ENCODE measurements at places on chromosomes 3 and 15.

DNA sequence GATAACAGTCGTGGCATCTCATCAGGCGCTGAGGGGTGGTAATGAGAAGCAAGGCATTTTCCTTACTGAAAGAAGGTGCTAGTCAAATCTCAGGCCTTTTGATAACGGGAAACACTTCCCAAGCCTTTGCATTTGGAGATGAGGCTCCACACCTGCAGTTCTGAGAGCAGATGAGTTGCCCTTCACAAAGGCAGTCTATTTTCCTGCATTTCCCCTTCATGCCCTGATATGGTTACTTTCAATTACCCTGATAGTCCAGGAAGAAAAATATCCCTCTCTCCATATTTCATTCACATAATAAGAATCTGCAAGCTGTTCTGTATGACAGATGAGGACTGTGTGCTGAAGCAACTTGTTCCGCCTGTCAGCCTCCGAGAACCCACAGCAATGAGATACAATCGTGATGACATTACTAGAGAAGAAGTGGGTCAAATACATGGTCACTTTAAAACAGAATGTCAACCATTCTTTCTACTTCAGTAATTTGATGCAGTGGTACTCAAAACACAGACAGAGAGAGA lies 25.0 kb downstream of the FHIT start:
- DNase-seq, result no peak

DNA sequence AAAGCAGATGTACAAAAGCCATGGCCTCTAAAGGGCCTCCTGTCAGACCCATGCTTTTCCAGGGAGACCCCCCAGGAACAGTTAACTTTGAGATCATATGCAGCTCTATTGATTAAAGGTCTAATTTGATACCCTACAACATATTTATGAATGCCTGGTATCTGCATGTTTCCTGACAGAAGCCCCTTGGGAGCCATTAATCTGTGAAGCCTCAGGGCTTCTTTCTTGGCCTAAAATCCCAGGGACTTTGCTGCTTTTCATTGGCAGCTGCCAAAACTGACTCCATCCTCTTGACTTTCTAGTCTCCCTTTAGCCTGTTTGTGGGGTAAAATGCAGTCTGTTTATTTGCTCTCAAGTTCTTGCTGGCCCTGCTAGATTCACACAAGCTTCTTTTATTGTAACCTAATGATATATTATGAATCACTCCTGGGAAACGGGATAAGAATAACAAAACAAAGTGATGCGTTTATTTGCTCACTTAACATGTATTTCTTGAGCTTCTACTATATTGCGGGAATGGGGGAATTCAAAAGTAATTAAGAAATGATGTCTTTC lies 257.0 kb downstream of the LSAMP start:
- no peak for DNase-seq

DNA sequence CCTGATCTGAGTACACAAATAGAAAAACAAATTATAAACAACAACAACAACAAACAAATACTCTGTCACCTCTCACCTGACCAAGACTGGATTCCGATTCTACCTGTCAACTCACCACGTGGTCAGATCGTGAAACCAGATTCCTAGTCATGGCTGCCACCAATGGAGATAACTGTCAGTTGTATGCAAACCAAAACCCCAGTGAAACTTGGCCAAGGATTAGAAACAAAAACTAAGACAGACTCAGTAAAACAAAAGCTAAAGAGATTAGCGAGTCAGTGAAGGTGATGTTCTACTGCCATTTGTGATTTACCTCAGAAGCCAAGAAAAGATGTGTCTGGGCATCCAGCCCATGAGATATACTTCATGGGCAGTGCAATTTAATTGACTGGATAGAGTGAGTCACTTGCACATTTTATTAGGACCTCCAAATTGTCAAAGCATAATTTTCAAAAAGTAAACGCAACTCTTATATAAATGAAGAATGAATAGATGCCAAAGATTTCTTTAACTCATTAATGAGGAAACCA lies 31.1 kb downstream of the PHLDB2 start:
- no peak for DNase-seq

DNA sequence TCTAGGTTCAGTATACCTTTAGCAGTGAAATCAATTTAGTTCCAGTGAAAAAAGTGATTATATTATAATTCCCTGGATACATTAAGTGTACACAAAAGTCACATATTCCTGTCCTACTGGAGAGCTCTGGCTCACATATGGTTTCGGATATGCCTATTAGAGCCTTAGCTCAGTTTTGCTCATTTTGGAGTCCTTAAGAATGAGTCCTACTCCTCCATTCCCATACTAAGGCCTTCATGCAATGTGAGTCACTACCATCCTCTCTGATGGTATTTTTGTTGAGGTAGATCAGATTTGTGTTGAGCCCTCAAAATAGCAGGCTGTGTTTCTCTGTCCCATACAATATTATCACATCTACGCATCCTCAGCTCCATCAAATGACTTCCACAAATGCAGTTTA lies 294.2 kb upstream of the COL8A1 start:
- DNase-seq, result no peak

- DNase-seq, result no peak
These were observed 44.4 kb downstream of the PCOLCE2 start for GRCh38 chr3:142844339-142844977.

GRCh38 chr3:186044427-186044826 lies 64.5 kb downstream of the ETV5 start:
- no peak for DNase-seq

DNA sequence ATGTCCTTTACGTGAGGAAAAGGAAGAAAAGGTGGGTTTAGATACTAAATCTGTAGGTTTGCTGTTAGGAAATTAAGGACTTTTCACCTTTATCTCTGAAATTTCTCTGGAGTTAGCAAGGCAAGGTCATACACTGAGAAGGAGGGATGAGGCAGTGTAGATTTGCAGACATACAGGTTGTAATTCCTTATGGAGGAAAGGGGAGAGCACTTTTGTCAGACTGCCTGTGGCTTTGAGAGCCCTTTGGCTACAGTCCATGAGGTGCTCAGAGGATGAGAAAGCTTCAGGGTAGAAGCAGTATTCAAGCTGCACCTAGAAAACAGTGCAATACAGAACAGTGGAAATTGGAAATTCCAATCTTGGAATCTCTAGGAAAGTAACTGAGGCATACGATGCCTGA lies 8.3 kb downstream of the RPL14 start:
- DNase-seq, result no peak

- DNase-seq, result no peak
These were observed 413.3 kb downstream of the CNTN6 start for GRCh38 chr3:1506090-1506489.

DNA sequence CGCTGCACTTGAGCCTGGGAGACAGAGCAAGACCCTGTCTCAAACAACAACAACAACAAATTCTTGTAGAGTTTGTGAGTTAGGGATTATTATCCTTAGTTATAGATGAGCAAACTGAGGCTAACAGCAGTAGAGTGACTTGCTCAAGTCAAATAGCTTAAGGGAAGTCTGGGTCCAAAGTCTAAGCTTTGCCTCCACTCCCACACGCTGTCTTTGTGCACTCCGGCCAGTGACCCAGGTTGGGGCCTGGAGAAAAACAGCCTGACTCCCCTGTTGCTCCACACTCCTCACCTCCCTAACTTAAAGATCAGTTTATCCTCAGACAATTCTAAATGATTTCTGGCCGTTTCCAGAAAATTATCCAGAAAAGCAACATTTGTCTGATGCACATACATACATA lies 9.2 kb upstream of the SIN3A start:
- no peak for DNase-seq

- no peak for DNase-seq
These were observed 62.0 kb downstream of the DAPK2 start for GRCh38 chr15:63984331-63984730.

DNA sequence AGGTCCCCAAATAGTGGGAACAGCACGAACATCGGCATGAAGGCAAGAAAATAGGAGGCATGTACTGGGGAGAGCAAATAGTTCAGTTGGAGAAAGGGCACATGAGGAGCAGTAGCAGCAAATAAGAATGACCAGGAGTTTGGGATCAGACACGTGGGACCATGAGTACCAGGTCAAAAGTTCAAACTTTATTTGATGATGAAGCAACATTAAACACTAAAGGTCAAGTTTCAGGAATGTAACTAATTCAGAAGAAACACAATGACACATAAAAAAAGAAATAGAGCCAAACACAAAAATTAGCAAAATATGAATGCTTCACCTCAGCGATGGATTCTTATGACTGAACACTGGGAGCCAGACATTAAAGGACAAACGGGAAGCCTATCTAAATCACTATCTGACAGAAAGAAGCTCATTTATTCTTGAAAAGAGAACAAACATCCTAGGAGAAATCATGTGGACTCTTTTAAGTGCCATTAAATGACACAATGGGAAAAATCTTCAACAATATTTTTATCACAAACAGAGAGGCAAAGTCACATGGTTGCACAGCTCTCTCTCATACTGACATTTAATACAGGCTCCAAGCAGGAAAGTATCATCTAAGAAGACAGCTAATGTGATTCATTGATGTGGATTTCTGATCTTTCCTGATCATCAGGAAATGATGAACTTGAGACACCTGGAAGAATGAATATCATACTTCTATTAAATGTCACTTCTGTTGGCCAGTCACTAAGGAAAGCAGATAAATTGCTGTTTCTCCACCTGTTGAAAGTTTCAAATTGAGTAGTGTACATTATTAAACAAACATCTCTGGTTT lies 216.9 kb upstream of the THBS1 start:
- DNase-seq, result no peak

DNA sequence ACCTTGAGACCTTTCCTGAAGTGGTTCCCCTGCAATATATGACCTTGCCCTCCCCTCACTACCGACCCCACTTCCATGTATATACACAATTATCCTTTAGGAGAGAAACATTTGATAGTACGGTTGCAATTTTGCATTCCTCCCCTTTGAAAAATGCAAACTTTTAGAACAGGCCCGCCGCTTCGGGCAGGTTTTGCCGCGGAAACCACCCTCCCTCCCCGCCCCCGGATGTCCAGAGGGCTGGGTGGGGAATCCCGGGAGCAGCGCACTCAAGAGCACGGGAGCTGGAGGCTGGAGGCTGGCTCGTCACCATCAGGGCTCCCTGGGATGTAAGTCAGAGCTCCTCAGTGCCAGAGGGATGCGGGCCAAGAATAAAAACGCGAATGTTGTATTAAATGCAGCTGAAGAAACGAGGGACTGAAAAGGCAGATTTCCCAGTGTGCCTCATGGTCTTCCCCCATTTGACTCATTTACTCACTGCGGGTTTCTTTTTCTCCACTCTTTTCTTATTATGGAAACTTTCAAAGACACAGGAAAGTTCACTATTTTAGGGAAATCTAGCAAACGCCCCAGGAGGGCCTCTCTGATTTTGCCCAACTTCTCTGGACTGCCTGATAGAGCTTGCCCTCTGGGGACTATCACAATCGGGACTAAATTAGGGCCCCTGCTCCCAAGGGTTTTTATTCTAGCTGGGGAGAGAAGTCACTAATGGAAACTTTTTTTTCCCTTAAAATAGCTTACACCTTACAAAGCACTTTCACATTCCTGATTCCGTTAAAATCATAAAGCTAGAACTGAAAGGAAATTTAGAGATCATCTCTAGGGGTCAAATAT lies 2.9 kb upstream of the USP3 start:
- peak; percentile 55 for DNase-seq

DNA sequence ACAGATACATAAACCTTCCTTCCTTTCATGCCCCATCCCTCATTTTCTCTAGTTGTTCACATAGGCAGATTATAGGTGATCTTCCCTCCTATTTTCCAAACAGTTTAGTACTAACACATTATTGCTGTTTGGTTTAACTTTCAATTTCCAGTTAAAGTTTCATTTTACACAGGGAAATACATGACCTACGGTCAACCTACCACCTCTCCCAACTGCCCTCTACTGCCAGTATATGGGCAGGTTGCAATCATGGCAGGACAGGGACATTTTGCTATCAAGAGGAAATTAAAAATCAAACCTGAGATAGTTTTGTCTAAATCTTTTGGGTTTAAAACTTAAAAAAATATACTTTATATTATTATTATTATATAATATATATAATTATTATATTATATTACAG lies 26.1 kb upstream of the TFDP2 start:
- DNase-seq, result no peak

GRCh38 chr15:69940441-69941300 lies 157.0 kb downstream of the TLE3 start:
- no peak for DNase-seq

DNA sequence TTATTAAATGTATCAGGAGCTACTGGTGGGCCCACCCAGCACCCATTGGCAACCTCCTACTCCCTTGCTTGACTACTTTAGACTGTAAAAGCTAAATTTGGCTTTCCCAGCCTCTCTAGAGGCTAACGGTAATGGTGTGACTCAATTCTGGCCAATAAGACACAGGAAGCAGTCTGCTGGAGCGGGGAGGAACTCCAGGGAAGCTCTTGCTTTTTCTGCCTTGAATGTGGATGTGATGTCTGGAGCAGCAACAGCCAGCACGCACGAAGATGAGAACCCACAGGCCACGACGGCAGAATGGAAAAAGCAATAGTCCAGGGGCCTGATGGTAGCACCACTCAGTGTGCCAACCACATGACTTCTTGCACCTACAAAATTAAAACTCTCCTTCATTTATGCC lies 39.9 kb downstream of the RAB6B start:
- no peak for DNase-seq

GRCh38 chr15:39447346-39447745 lies 133.5 kb upstream of the THBS1 start:
- DNase-seq, result no peak

DNA sequence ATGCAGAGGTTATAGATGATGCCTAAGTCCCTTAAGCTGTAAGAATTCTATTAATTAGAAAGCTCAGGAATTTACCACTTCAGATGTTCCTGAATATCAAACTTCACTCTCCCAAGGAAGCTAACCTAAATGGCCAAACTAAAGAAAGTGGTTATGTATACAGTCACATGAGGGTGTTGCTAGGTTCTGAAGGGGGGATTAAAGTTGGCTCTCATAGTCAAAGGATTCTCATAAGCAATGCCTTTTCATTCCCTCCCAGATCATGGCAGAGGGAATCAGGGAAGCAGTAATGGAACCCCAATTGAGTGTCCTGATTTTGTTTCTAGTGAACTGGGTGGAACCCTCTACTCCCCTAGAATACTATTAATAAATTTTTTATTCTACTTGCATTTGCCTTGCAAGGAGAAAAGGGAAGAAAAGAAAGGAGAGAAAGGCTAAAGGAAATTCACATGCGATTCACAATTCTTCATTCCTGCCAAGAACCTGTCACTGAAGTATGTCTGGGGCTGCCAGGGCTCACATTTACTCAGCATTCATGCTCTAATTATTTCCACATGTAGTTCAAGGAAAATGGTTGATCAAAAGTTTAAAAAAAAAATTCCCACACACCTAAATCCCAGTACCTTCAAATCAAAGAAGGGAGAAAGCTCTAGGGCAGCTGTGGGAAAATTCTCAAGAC lies 25.1 kb downstream of the FSTL1 start:
- DNase-seq, result no peak

DNA sequence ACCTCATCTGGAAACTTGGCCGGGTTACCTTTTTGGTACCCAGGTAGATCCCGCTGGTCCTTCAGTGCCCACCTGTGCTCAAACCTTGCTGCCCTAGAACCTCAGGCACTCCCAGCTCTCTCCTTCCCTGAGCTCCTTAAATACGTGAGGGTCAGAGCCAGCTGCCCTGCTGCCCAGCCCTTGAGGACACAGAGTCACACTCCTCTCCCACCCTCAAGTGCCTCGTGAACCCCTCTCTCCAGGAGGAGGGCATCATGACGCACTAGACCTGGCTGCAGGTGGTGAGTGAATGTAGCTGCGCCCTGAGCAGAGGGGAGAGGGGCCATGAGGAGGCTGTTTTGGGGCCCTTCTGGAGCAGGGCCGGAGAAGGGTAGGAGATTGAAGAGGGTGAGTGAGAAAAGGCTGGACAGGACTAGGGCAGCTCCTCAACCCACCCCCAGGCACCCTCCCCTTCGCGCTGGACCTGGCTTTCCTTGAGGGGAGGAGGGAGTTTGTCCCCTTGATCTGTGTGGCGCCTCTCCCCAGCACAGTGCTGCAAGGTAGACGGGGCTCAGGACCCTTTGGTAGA lies 941 bp downstream of the SLC12A8 start:
- no peak for DNase-seq

All from CD4-positive, alpha-beta T cell treated with Interleukin-1 beta for 1 hour (primary cell).